ENCODE measurements at places on chromosomes 5 and 9.

DNA sequence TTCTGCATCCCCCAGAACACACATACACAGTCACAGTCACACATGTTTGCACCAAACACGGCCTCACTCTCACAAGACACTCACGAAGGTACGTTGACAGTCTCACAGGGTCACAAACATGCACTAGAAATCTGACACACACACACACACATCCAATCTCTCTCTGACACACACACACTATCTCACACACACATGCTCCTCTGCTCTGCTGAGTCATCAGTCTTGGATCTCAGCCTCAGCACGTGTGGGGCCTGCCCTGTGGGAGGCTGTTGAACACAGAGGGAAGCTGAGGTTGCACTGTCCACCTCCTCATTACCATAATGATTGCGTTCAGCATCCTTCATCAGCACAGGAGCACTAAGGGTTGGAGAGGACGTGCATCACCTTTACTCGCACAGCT lies 188.8 kb downstream of the MTRR start:
- no peak for DNase-seq

GRCh38 chr5:16726538-16726946 lies 109.7 kb upstream of the RETREG1 start:
- DNase-seq, result no peak

GRCh38 chr5:34627794-34628193 lies 28.3 kb upstream of the RAI14 start:
- no peak for DNase-seq

DNA sequence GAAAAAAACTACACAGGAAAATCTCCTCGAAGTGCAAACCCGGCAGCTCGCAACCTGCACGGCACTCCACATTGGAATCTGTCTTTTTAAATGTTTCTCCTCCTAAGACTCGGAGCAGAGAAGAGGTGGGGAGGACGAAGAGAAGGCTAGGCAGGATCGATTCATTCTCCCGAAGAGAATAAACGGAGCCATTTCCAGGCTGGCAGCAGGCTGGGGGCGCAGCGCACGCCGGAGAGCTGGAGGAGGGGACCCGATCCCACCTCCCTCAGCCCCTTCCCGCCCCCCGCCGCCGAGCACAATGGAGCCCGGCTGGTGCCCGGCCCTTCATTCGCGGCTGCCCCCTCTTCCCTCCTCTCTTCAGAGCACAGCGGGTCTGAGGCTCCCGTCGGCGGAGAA lies 628 bp downstream of the HOMER1 start:
- no peak for DNase-seq

GRCh38 chr5:32989815-32990214 lies 278.7 kb downstream of the NPR3 start:
- DNase-seq, result no peak

DNA sequence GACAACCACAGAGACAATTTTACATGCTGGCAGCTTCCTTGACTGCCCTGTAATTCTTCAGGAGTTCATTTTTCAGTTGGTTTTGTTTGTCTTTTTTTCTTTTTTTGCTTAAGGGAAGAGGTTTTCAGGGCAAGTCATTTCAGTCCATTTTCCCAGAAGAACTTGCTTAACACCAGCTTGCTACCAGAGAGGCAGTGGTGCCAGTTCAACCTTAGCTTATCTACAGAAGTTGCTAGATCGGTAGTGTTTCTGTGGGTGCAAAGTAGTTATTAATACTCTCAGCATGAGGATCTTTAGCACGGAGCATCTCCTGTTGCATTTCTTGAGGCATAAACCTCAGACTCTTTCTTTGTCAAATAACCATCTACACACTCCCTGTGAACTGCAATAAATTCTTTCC lies 1.1 kb downstream of the SPEF2 start:
- no peak for DNase-seq

DNA sequence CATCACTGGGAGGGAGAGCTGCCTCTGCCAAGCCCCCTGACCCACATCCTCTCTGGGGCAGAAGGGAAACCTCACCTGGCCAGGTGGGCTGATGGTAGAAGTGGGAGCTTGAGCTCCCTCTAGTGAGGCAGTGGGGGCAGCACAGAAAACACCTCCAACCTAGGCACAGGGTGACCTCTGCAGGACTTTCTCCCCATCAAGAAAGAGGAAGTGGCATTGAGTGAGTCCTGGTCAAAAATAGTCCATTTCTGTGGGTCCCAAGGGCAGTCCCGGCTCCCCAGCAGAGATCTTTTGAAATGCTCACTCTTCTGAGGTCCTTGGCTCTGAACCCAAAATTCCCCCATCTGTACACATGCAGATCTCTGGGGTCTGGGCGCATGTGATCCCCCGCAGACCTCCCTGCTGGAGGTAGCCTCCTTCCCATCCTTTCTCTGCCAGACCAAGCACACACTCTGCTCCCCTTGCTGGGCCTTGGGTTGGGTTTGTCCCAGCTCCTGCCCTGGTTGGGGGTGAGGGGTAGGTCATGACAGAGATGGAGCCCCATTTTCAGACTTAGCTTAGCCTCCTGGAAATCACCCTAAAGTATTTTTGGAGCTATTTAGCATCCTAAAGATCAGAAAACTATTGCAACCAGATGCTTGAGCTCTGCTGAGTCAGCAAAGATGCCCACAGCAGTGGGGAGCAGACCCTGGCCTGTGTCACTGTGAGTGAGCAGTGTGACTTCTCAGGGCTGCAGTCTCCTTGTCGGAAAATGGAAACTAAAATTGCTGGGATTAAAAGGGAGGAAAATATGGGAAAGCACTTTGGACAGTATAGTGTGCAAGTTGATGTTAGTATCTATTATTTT lies 41.6 kb upstream of the LCP2 start:
- no peak for DNase-seq

GRCh38 chr5:140336388-140336787 lies 10.0 kb downstream of the HBEGF start:
- DNase-seq, result no peak

DNA sequence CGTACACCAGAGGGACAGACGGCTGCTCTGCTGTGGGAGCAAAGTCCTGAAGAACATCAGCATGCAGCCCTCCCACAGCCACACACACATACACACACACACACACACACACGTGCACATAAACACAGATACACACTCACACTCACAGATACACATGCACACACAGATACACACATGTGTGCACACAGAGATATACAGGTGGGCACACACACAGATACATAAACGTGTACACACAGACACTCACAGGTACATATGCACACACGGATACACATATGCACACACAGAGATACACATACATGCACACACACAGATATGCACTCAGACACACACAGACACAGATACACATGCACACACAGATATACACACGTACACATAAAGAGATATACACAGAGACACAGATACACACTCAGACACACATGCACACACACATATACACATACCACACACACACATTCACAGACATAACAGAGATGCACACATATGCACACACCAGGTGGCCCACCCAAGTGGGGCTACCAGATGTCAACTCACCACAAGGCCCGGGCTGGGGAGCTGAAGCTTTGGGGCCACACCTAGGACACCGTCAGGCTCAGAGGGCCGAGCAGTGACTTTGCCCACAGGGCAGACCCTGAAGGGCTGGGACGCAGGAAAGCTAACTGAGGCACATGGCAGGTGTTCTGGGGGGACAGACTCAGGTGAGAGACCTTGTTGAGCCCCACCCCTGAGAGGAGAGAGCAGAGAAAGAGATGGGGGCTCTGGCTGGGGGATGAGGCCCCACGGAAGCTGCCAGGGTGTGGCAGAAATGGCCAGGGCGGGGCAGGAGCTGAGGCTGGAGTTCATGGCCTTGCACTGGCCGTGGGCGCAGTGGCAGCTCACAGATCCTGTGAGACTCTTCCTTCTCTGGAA lies 148.6 kb upstream of the PPP1R26 start:
- no peak for DNase-seq

DNA sequence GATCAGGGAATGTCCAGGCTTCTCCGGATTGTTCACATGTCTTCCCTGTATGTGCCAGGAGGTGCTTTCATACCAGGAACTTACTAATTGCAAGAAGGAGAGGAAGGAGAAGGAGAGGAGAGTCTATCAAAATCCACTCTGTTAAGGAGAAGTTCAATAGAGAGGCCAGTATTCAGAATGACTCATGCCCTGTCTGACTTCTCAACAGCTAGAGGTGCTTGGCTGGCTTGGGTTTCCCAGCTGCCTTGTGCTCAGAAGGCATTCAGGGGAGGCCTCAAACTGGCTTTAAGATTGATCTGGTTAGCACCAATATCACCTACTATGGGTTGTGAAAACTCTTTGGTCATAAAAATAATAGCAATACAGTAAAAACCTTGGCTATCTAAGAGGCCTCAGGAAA lies 167.9 kb upstream of the GLRA1 start:
- DNase-seq, result no peak

DNA sequence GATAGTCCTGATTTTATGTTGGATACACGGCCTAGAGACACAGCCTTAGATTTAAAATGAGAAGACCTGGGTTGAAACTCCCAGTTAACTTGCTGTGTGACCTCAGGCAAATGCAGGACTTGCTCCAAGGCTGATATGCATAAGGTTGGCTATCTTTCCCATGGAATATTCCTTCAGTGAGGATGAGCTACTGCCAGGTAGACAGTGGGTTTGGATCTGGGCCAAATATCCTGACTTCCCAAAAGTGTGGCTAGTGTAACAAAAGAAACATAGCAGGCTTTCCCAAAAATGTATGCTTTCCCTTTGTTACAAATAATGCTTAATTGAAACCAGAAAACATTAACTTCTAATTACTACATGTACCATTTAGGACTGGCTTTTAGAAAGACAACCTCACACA lies 697 bp upstream of the XPA start:
- no peak for DNase-seq

GRCh38 chr9:81490605-81491331 lies 198.6 kb downstream of the TLE1 start:
- no peak for DNase-seq

GRCh38 chr9:81771571-81771970 lies 82.2 kb upstream of the TLE1 start:
- no peak for DNase-seq

DNA sequence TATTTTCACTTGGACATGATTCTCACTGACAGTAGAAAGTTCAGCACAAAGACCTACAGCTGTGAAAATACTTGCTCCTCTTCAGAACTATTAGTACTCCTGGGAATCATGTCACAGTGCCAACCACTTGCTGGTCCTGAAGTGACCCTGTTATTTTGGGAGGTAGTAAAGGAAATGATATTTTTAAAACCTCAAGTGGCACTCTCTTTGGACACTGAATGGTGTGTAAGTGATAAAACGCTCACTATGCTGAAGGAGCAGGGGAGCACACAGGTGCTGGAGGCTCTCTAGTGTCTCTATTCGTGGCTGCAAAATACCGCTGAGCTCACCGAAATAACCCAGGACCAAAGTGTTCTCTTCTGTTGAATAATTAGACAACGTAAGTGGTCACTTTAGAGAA lies 76.9 kb upstream of the SPATA31D4 start:
- DNase-seq, result no peak

Measured in NCI-H1417 treated with DMSO at 0.1 percent for 48 hours (cell line).